ENCODE measurements at places on chromosomes 6 and 20.

- no peak for DNase-seq
These were observed 17.3 kb upstream of the BTN3A2 start for GRCh38 chr6:26347699-26348098.

GRCh38 chr6:170031684-170032121 lies 259.2 kb downstream of the DLL1 start:
- no peak for DNase-seq

DNA sequence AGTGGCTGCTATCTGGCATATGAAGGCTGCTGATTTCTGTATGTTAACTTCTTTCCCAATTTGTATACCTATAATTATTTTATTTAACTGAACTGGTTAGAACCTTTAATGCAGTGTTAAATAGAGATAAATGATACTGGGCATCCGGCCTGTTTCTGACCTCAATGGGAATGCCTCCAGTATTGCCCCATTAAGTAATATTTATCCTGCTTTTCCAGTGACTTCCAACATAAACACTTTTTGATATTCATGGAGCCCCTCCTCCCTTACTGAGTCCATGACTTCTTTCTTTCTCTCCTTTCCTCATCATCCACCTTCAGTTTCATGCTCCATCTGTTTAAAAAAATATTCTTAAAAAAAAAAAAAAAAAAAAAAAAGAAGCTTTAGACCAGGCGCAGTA lies 8.8 kb downstream of the TRIM27 start:
- DNase-seq = no peak

- no peak for DNase-seq
These were observed 81.5 kb downstream of the EDN1 start for GRCh38 chr6:12371641-12372146.

- DNase-seq = no peak
These were observed 878.6 kb upstream of the CITED2 start for GRCh38 chr6:140253096-140253495.

GRCh38 chr20:58715391-58715800 lies 22.8 kb downstream of the NPEPL1 start:
- DNase-seq = no peak

DNA sequence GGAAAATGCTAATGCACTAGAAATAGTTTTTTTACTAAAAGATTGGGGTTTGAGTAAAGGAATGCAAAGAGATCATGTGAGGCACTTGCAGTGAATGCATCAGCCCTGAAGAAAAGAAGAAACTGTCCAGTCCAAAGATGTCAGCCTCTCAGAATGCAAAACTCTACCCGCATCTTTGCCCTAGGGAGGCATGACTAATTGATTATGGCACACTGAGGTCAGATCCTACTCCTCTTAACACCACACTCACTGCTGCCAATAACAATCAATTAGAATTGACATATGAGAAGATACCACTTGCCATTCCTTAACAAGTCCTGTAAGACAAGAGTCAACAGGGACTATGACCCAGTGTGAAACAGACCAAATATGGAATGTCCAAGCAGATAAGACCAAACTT lies 262.3 kb upstream of the PLN start:
- no peak for DNase-seq

GRCh38 chr6:115467726-115468125 lies 593.0 kb downstream of the FRK start:
- DNase-seq = no peak

DNA sequence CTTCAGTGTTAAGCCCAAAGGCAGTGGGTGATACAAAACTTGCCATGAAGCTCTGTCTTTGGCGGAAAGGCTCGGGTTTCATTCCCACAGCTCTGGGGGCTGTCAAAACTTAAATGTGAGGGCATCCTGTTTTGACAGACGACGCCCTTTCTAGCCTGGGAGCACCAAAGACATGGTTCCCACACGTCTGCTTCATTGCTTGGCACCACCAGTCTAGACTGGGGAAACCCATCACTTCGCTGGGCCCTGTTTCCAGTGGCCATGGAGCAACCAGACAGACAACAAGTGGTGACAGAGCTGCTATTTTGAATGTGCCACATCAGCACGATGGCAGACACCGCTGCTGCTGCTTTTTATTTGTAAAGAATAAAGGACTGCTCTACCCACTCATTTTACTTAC lies 127.5 kb downstream of the SASH1 start:
- no peak for DNase-seq

- no peak for DNase-seq
These were observed 392.9 kb upstream of the IMPG1 start for GRCh38 chr6:76465410-76465809.

- DNase-seq = no peak
These were observed 375.4 kb upstream of the HS3ST5 start for GRCh38 chr6:114718186-114718585.

DNA sequence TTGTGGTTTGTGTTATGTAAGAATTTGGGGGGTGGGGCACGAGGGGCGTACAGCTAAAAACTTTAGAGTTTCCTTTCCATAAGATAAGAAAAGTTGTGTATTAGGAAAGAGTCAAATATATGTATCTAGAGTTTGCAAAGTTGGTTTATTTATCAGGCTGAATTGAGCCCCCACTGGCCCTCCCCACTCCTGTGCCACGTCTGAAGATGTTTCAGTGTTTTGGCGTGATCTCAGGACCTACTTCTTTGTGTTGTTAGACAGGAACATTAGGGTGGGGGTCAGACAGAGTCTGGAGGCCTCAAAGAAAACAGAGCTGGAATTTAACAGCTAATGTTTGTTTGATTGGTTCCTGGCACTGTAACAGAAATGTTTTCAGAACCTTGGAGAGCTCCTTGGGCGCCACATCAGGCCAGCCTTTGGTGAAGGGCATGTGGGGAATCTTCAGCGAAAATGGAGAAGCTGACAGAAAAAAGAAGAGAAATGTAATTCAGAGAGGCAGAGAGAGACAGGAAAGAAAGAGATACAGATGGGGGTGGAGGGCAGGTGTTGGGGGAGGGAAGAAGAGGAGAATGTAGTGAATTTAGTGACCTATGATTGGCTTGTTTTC lies 674 bp downstream of the NRSN1 start:
- DNase-seq = peak; percentile 4

GRCh38 chr6:133340557-133340956 lies 99.4 kb downstream of the EYA4 start:
- no peak for DNase-seq

DNA sequence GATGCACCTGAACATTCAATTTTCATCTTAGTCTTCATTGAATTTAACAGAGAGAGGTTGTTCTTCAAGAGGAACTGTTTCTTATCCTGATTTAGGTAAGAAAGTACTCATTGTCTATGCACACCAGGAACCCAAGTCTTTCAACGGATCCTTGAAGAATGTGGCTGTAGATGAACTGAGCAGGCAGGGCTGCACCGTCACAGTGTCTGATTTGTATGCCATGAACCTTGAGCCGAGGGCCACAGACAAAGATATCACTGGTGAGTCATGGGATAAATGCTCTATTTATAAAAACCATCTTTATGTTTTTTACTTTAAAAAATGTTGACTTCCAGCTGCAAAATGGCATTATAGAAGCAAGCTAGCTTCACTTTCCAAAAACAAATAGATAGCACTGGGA lies 10.2 kb downstream of the NQO2 start:
- DNase-seq = no peak

DNA sequence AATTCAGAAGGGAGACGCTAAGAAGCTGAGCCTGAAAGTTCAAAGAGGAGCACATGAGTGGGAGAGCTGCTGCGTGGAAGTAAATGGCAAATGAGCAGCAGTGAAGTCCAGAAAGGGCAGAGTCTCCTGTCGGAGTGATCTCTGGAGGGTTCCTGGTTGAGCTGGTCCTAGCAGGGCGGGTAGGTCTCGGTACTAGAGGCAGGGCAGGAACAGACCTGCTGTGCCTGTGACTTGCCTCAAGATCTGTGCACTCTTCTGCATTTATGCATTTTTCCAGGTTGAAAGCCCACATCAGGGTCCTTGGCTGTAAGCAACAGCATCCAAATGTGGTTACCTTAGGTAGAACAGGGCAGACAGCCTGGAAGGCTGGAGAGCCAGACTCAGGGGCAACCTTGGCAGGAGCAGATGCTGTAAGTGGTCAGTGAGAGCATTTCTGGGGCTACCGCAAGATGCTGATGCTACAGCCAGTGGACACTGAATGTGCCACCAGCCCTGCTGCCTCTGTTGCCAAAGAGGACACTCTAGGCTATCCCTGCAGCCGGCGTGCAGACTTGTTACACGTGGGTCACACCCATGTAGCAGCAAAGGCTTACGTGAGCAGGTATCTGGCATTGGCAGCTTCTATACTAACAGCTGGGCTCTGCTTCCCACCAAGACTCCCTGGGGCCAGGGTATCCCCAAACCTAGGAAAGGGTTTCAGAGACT lies 8.4 kb downstream of the DUSP22 start:
- DNase-seq = no peak

GRCh38 chr6:150290429-150290828 lies 78.4 kb upstream of the IYD start:
- no peak for DNase-seq

DNA sequence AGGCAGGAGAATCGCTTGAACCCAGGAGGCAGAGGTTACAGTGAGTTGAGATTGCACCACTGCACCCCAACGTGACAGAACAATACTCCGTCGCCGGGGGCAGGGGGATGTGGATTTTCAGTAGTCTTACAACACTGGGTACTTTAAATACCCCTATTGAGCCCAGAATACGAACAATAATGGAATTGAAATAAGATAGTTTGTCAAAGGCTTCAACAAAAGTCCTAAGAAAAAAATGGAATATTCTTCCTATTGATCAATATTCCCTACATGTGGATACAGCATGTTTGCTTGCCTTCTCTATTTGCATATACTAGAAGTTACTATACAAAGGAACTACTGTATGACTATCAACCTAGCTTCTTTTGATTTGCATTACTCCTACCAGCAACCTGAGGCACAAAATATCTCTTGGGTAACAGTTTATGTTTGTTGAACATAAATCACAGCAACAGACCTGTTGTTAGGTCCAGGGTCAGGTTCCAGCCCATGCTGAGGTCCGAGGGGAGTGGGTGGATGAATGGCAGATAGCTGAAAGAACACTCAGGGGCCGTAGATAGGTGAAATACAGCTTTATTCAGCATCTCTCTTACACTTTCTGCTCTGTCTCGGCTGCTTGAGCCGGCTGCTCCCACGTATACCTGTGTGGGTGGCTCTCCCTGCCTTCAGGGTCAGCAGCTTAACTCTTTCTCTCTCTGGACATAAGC lies 23.8 kb downstream of the MAN1A1 start:
- no peak for DNase-seq

GRCh38 chr6:43648248-43648647 lies 3.4 kb downstream of the RSPH9 start:
- DNase-seq = no peak

GRCh38 chr20:20462185-20462584 lies 94.3 kb downstream of the INSM1 start:
- no peak for DNase-seq

DNA sequence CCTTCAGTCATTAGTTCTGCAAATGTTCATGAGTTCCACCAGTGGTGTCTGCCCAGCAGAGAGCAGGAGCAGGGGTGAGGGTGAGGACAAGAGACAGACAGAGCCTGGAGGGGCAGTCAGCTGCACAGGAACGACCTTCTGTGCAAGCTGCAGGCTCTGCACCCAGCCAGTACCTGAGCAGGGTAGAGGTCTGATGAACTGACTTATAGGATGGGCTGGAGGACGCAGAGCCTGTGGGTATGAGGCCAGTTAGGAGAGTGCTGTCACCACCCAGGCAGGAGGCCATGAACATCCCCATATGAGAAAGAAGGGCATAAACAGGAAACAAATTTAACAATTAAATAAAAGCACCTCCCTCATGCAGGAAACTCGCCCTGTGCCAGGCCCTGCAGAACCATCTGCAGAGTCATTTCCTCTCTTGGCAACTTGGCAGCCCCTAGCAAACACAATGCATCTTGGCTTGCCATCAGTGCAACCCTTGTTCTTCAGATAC lies 17.9 kb downstream of the C6orf15 start:
- no peak for DNase-seq

DNA sequence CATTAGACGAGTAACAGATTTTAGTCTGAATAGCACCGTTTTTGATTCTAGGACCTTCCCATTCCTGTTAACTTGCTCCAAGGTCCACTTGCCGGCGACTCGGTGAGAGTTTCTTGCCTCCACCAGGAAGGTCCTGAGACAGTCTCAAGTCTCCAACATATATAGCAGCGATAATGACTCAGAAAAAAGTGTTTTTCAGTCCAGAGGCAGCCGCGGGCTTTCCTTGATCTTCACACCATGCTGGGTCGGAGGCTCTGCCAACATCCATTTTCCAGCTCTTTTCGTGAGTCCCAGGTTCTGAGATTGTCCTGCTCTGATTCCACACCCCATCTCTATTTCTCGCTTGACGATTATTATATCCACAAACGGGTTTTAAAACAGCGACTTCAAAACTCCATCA lies 170.5 kb downstream of the GPX5 start:
- DNase-seq = no peak

DNA sequence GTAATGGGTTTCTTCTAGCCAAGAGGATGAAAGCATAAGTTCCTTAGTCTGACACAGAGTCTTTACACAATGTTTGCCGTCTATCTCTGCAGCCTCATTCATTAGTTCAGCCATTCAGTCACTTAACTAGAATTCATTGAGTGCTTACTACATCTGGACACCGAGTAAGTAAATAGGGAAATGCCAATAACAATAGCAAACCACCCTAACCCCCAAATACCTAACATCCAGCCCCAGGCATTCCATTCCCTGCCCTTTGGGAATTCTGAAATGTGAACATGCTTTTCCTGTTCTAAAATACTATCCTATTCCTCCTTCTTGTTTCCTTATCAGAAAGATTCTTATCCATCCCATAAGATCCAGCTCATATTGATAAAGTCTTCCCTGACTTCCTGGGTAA lies 277.6 kb upstream of the RNF217 start:
- no peak for DNase-seq

- no peak for DNase-seq
These were observed 98.6 kb upstream of the RNF24 start for GRCh38 chr20:4113615-4114603.

DNA sequence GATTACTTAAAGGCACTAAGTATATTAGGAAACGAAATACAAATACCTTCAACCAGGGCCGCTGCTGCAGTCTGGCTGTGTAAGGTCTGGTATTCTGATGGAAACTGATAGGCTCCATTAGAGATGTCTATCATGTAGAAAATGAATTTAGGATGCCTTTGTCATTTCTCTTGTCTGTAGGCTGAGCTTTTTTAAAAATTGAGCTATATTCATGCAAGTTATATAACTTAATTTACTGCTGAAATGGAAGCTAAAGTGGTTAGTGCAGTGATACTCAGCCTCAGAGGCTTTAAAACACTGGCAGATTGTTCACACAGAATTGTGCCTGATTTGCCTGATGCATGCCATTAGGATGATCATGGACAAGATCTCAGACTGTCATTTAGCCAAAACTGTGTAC lies 286.2 kb upstream of the QKI start:
- no peak for DNase-seq

DNA sequence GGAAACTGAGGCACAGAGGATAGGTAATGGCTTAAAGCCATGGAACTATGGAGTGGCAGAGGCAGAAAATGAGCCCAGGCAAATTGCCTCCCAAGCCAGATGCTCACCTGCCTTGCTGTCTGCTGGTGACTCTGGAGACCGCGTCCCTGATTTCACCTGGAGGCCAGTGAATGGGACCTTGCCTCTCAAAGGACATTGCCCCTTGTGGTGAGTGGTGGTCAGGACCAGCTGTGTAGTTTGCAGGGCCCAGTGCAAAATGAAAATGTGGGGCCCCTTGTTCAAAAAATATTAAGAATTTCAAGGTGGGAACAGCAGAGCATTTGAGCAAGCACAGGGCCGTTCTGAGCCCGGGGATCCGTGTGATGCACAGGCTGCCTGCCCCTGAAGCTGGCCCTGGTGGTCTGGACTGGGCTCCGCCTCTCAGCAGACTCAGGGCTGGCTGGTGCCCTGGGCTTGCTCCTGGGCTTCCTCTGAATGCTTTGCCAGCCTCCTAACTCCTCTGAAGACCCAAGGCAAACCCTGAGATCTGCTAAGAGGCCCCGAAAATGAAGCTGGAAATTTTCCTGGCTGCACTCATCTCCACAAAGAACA lies 19.8 kb upstream of the KCNG1 start:
- no peak for DNase-seq
